Activated T-cell treated with anti-CD3 and anti-CD28 coated beads, Interleukin-2, amount 50 U/mL, for 72 hours (primary cell): ENCODE measurements at places on chromosomes 16 and 17. TPM values are rescaled to one million over a fixed set of nuclear protein-coding genes. Genes with fewer than 3 reads are reported as not detected.

The TP53TG3B gene
- not detected for total RNA-seq

The TERB1 gene
- not detected for total RNA-seq

The LRRC46 gene
- total RNA-seq = 0.46 TPM

The MYH13 gene
- total RNA-seq = not detected

The CDH8 gene
- total RNA-seq = not detected

The SULT1A2 gene
- total RNA-seq = 0.25 TPM

The CCL5 gene
- total RNA-seq = 63.3 TPM

The HS3ST4 gene
- total RNA-seq = not detected

The DOC2A gene
- total RNA-seq = not detected
